ENCODE measurements at places on chromosomes 2 and 18. TPM values are rescaled to one million over a fixed set of nuclear protein-coding genes. Genes with fewer than 3 reads are reported as not detected.

DNA sequence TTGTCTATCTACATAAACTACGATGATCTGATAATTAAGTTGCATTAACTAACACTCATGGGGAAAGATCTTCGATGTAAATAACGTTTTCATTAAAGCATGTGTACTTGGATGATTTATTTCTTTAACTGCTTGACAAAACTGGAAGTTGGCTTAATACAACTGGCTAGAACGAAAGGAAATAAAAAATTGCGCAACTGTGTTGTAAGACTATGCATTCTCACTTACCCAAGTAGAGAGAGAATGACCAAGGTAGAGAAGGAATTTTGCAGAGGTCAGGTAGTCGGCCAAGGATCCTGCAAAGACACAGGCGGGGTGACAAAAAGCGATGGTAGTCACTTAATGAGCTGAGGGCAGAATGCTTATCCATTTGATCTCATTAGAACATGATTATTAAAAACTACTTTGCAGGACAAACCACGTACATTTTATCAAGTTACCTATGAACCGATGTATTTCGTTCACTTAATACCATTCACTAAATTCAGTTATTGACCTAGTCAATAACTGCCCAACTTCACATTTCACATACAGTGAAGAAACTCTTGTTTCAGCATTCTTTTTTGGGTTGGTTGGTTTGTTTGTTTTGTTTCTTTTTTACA is 900 bp downstream of the SLC40A1 start:
- no peak for DNase-seq

- DNase-seq = no peak
These were observed 264.7 kb downstream of the CCDC85A start for GRCh38 chr2:56448403-56449001.

Gene RBM43
- 0.96 TPM for total RNA-seq

DNA sequence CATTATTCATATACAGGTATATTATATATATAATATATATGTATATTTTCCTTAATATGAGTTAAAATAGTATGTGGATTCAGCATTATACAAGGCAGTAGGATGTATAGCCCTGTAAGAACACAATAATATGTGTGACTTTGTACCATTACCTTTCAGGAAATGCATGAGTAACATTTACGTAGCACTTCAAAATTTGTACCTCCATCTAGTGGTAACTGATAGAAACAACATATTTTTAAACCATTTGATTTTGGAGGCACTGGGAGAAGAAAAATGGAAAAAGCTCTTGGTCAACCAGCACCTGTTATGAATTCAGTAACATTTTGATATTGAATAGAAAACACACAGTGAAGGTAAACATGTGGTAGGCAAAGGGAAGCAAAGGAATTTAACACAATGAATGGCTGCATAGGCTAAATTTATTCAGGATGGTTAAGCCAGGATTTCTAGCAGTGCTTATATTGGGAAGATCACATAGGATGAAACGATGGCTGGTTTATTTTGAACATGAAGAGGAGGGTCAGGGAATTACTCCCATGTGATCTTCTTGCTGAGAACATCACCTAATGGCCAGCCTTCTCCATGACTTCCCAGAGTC is 565.5 kb downstream of the CCDC85A start:
- DNase-seq = no peak

- no peak for DNase-seq
These were observed 498.3 kb downstream of the RIT2 start for GRCh38 chr18:42617221-42617620.

GRCh38 chr2:193222454-193222853 is 1027.7 kb upstream of the TMEFF2 start:
- DNase-seq = no peak

- peak; percentile 93 for DNase-seq
These were observed 574 bp upstream of the NCL start for GRCh38 chr2:231464576-231465540.

DNA sequence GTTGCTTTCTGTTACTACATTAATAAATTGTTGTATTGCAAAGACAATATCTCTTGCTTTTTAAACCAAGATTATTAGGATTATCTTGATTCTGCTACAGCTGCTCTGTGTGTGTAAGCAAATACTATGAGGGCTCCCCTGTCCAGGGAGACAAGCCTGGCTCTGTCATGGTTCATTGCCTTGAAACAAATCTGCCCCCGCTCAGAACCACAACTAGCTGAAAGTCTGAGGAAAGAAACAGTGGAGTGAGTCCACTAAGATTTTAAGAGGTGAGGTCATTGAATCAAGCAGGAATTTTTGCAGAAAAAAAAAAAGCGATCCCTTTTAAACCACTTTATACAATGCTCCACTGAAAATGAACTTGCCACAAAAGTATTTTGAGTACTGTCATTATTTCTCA is 30.8 kb upstream of the LRRTM4 start:
- no peak for DNase-seq

- DNase-seq = no peak
These were observed 117.6 kb upstream of the APCDD1 start for GRCh38 chr18:10336749-10337350.

DNA sequence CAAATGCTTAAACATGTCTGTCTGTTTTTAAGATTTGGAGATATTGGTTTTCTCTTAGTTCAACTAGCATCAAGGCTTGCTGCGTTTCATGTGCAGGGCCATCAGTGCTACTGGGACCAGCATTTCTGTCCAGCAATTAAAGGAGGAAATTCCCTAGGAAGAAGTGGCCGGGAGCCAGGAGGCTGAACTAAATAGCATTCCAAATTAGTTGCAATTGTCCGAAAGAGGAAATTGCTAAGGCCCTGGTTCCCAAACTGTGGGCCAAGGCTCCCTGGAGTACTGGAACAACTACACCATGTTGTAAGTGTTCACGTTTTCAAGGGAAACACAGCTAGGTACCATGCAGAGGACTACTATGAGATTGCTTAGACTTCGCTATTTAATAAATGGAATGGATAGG is 257.9 kb downstream of the PTPRM start:
- no peak for DNase-seq

- no peak for DNase-seq
These were observed 24.9 kb downstream of the PECR start for GRCh38 chr2:216056739-216057138.

DNA sequence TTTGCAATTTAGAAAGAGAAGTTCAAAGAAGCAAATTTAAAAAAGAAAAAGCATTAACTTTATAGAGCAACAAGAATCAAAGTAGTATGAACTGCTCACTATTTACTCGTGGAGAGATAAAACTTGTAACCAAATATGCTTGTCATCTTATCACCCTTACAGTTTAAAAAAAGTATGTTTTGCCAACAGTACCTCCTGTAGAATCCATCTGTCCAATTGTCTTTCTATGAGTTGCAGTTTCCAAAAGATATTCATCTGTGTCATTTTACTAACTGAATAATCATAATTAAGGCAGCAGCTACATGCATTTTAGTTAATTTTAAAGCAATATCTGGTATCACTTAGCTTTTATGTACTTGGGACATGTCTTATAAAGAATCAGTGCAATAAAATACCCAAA is 1112.3 kb downstream of the DSC3 start:
- DNase-seq = no peak

Gene BUB1
- not detected for total RNA-seq

All from ascending aorta (tissue), 2 donors.